ENCODE measurements at places on chromosomes 13 and 19.

GRCh38 chr13:107339209-107339608 lies 771.3 kb upstream of the ARGLU1 start:
- no peak for DNase-seq

GRCh38 chr13:80337288-80338081 lies 3.4 kb downstream of the SPRY2 start:
- no peak for DNase-seq

DNA sequence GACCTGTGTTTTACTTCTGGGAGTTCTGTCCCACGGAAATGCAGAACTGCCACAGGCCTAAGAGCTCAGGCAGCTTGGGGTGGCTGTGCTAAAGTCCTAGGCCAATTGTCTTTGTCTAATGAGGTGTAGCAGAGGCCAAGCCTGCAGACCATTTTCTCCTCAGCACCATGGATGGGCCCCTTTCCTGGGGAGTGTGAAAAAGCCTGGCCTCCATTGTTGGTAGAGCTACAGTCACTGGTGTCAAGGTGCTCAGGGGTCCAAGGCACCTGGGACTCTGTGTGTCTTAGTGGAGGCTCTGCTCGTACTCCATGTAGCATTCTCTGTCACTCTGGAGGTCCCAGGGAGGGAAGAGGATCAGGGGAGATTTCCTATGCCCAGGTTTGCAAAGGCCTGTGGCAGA lies 329.6 kb downstream of the SLITRK5 start:
- no peak for DNase-seq

GRCh38 chr13:96082640-96083039 lies 7.3 kb upstream of the HS6ST3 start:
- DNase-seq = no peak

DNA sequence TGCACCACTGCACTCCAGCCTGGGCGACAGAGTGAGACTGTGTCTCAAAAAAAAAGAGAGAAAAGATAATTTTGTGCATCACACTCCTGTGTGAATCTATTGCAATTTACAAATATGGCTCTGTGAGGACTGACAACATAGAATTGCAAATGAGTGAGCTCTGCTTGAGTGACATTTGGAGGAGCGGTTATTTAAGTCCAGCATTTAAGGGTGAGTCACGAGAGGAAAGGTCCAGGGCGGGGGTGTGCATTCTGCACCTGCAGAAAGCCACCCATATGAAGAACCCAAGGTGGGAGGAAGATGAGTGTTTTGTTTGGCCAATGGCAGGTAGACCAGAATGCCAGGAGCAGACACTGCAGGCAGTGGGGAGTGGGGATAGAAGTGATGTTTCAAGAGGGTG lies 58.5 kb downstream of the DGKH start:
- DNase-seq = no peak

DNA sequence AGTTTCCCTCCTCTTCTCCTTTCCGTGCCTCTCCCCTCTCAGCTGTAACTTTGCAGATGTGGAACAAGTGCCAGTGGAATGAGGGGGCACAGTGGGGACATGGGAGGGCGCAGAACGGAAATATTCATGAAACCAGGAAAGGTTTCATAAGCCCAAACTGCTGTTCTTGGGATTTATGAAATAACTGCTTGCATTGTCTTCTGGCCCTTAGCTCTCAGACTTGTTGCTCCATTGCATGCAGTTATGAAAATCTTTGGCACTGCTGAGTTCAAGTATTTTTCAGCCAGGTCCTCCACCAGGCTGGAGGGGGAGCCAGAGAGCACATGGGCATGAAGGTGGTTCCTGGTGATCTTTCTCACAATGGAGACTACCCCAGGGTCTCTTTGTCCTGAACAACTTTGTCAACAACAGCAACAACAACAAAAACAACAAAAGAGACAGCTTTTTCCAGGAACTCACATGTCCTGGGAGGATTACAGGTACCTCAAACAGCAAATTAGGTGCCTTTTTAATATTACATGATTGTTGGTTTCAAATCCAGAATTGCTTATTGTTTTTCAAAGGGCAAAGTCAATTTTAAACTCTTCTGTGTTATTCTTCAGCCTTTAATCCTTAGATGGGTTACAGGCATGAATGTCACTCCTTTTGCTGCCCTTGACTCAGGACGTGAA lies 1.5 kb downstream of the RGCC start:
- peak; percentile 62 for DNase-seq

DNA sequence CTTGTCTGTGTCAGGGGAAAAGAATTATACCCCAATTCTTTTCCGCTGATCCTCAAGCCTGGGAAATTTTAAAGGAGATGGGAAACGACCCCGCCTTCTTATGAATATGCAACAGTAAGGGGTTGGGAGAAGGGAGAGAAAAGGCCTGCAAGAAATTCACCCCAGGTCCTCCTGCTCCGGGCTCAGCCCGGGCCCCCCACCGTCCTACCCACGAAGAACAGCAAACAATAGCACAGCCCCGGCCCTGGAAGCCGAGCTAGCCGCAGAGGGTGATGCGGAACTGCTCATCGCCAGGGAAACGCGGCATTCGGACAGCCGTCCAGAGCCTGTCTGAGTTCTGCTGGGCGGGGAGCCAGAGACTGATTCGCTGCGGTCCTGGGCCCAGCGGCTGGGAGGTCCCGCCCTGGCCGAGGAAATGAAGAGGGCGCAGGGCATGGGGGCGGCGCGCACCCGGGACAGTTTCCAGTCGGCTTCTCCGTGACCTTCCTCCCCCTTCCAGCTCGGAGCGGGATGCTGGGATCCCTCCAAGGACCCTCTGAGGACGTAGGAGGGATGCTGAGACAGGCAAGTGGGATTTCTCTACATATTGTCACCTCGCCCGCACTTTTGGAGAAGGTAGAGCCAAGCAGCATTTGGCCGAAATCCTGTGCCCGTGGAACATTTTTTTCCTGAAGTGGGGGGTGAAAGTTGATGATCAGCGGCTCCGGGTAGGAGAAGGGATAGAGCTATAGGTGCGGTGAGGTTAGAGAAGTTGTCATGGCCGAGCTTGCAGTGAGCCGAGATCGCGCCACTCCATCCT lies 82.3 kb upstream of the C1QTNF9B start:
- DNase-seq = peak; percentile 53

DNA sequence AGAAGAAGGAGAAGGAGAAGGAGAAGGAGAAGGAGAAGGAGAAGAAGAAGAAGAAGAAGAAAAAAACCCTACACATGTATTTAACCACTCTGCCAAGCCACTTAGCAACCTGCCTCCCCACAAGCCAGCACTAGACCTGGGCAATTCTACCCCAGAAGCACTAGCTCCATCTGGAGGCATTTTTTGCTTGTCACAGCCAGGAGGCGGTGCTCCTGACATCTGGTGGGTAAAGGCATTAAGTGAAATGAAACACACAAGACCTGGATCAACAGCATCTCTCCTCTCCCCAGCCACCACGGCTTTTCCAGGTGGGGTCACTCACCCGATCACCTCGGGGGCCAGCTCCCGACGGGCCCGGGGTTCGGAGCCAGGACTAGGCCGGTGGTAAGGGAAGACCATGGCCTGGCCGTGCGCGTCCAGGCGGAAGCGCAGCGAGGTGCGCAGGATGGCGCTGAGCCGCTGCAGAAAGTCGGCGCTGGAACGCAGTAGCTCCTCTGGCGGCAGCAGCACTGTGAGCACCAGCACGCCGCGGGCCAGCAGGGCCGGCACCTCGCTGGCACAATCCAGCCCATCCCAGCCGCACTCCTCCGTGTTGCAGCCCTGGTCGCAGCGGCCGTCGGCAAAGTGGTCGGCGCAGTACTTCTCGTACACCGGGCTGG lies 26.9 kb downstream of the NOTCH3 start:
- no peak for DNase-seq

GRCh38 chr19:18684642-18684993 lies 1.1 kb downstream of the CRTC1 start:
- no peak for DNase-seq

DNA sequence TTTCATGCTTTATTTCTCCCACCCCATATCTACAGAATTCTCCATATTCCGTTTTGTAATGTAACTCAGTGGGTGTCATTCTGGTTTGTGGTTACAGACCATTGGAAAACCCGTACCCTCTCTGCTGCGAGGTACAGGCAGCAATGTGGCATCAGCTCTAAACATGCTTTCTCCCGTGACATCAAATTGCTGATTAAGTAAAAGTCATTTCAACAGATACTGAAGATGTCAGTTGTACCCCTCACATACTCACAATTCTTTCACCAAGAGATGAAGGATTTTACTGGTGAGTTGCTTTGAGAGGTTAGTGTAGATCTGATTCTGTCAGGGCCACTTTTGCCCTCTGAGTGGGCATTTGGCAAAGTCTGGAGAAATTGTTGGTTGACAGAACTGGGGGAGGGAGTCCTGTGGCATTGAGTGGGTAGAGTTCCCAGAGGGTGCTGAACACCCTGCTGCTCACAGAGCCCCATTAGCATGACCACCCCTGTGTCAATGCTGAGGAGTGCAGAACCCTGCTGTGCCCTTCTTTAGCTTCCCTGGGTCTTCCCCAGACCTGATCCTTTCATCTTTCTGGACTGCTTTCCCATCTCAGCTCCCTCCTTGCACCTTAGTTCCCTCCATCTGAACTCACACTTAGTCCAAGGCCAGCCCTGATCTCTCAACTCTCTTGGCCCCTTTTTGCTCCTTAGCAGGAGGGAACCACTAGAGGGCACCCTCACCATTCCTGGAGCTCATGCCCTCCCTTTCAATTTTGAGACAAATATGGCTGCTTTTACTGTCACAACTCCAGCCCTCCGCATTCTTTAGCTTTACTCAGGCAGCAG lies 39.9 kb upstream of the CEACAM8 start:
- peak; percentile 68 for DNase-seq

- no peak for DNase-seq
Observed at GRCh38 chr13:57345526-57345925, 178.5 kb downstream of the PRR20E start.

- no peak for DNase-seq
Observed at GRCh38 chr19:15126131-15126910, 19.1 kb downstream of the SYDE1 start.

GRCh38 chr19:11704626-11705025 lies 34.1 kb downstream of the ZNF823 start:
- DNase-seq = no peak

- no peak for DNase-seq
Observed at GRCh38 chr19:6226444-6227155, 53.2 kb downstream of the MLLT1 start.

- no peak for DNase-seq
Observed at GRCh38 chr13:59352600-59352999, 811.1 kb downstream of the DIAPH3 start.

- no peak for DNase-seq
Observed at GRCh38 chr13:105513448-105513847, 1022.0 kb downstream of the EFNB2 start.

Measured in HEK293T (cell line).